AML-193 (cell line): ENCODE measurements at places on chromosomes 6 and 20.

- no peak for DNase-seq
These were observed 628.0 kb upstream of the AGPAT4 start for GRCh38 chr6:161901740-161902426.

GRCh38 chr6:150032598-150032997, 7.3 kb upstream of the RAET1L start:
- DNase-seq, result no peak

DNA sequence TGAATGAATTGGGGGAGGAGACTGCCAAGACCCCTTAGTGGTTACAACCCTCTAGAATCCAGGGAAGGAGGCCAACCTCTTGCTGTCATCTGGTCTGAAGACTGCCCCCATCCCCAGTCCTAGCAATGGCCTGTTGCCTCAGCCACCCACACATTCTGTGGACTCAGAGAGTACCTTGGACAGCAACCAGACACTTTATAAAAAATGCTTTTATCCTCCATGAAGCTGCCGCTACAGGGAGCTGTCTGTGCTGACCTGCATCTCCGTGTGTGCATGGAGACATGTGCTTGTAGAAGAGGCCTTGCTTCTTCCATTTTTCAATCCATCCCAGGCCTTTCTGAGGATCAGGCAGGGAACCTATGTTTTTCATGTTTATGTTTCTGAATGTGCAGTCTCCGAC, 15.2 kb downstream of the CDH22 start:
- DNase-seq, result peak; percentile 35

GRCh38 chr6:159463119-159463829, 229.8 kb downstream of the SOD2 start:
- peak; percentile 24 for DNase-seq

- no peak for DNase-seq
These were observed 677.3 kb upstream of the AGPAT4 start for GRCh38 chr6:161951126-161951525.

DNA sequence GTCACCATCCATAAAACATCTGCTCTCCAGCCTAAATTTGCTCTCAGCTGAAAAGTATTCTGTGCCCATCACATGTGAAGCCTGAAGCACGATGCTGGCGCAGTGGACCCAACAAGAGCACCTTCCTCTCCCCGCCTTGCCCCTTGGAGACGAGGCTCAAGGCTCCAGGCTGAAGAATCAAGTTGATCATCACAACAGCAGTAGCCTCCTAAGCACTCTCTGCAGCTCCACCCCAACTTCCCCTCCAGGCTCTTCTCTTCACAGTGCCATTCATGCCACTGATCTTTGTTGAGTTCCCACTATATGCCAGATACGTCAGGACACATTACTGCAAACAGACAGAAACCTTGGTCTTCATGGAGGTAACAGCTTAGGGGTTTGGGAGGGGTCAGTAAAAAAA, 41.6 kb upstream of the ZNF217 start:
- no peak for DNase-seq

GRCh38 chr6:122114717-122115116, 284.7 kb upstream of the HSF2 start:
- DNase-seq, result no peak

GRCh38 chr6:74066168-74066871, 370.3 kb downstream of the CD109 start:
- DNase-seq, result no peak

DNA sequence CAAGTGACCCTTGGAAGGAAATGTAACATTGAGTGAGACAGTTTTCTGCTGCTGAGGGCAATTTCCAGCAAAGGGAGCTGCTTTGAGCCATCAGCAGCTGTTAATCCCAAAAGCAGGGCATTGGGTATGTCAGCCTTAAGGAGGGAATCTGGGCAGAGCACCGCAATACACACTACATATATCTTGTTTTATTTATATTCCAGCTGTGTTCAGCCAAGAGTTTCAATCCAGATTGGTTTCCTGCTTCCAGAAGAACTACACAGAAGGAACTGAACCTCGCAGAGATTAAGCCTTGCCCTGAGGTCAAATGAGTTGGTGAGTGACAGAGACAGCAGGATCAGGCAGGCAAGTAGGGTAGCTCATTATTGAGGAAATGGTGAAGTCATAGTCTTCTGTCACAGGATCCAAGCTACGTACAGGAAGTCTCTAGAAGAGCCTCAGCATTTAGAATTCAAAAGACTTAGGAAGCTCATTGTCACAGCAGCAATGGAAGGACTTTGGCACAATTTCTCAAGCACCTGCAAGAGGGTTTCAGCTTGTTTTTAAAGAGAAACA, 109.9 kb upstream of the HEY2 start:
- DNase-seq, result no peak

DNA sequence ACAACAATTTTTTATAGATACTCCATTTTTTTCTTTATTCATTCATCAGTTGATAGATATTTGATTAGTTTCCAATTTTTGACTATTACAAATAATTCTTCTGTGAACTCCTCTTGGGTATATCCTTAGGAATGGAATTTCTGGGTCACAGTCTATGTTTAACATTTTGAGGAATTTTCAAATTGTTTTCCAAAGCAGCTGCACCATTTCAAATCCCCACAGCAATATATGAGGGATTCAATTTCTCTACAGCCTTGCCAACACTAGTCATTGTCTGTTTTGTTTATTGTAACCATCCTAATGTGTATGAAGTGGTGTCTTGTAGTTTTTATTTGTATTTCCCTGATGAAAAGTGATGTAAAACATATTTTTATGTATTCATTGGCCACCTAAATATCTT, 320.3 kb upstream of the DEFB112 start:
- DNase-seq, result no peak
